ENCODE measurements at places on chromosomes 11 and 22. TPM values are rescaled to one million over a fixed set of nuclear protein-coding genes. Genes with fewer than 3 reads are reported as not detected.

Gene LMO2
- total RNA-seq, result 11.3 TPM

Gene ZC3H12C
- 16.4 TPM for total RNA-seq

Gene OR52I1
- total RNA-seq, result not detected

Gene RAB3IL1
- total RNA-seq, result 18.0 TPM

Gene CDON
- total RNA-seq, result 48.9 TPM

GRCh38 chr11:61552108-61552635, 28.7 kb downstream of the SYT7 start:
- peaks cover 50% of the 10 kb centered on the region for H3K27me3 ChIP-seq
- no peaks in the 10 kb centered on the region for H3K36me3 ChIP-seq
- no peak overlapping the region for H3K4me3 ChIP-seq
- H3K4me1 ChIP-seq, result peaks cover 6% of the 10 kb centered on the region
- H3K27ac ChIP-seq, result no peak overlapping the region

DNA sequence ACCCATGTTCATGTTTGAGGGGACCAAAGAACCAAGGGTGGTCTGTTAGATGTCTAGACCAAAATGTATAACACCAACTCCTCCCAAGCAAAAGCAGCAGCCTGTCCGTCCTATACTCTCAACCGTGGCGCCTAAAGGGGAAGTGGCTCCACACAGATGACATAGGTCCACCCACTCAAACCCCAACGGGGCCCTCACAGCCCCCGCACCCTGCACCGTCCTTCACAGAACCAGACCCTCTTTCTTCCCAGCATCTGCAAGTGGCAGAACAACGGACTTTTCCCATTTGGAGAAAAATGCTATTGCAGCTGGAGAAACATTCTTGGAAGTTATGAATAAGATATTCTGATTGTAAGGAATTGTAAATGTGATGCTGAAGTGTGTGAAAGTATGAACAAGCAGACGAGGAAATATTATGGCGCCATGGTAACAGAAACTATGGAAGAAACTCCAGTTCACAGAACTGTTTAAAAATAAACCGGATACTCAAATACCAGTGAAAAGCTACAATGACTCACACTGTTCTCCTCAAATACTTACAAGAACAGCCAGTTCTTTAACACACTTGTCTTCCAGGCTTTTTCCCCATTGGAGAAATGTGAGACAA, 76.5 kb upstream of the ARFGAP3 start:
- peak overlapping the region; percentile 10 for H3K4me3 ChIP-seq
- H3K4me1 ChIP-seq, result no peaks in the 10 kb centered on the region
- DNase-seq, result no peak
- H3K27me3 ChIP-seq, result no peaks in the 10 kb centered on the region
- peak overlapping the region; percentile 88 for H3K27ac ChIP-seq

- no peaks in the 10 kb centered on the region for H3K4me1 ChIP-seq
- DNase-seq, result no peak
- no peak overlapping the region for H3K27ac ChIP-seq
- no peaks in the 10 kb centered on the region for H3K36me3 ChIP-seq
These were observed 44.3 kb downstream of the THAP12 start for GRCh38 chr11:76336597-76336996.

- H3K27me3 ChIP-seq, result no peaks in the 10 kb centered on the region
- H3K27ac ChIP-seq, result no peak overlapping the region
- no peak overlapping the region for H3K4me3 ChIP-seq
- no peaks in the 10 kb centered on the region for H3K36me3 ChIP-seq
- DNase-seq, result no peak
These were observed 316.1 kb downstream of the TMEM135 start for GRCh38 chr11:87353771-87354345.

- DNase-seq, result no peak
- no peak overlapping the region for H3K4me3 ChIP-seq
These were observed 5.3 kb downstream of the CASP12 start for GRCh38 chr11:104892723-104893511.

DNA sequence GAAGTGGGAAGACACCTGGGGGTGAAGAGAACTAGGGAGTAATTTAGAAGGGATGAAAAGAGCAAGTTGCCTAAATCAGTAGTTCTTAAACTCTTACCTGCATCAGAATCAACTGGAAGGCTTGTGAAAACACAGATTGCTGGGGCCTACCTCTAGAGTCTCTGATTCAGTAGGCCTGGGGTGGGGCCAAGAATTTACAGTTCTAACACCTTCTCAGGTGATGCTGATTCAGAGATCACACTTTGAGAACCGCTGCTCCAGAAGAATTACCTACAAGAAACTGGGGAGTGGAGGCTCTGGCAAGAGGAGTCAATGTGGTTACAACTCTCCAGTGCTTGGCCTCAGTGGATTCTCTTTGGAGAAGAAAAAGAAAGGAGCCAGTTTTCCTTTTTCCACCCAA, 128.7 kb downstream of the C11orf58 start:
- no peak for DNase-seq
- H3K36me3 ChIP-seq, result no peaks in the 10 kb centered on the region
- H3K27ac ChIP-seq, result no peak overlapping the region
- no peaks in the 10 kb centered on the region for H3K27me3 ChIP-seq
- H3K4me1 ChIP-seq, result no peaks in the 10 kb centered on the region

DNA sequence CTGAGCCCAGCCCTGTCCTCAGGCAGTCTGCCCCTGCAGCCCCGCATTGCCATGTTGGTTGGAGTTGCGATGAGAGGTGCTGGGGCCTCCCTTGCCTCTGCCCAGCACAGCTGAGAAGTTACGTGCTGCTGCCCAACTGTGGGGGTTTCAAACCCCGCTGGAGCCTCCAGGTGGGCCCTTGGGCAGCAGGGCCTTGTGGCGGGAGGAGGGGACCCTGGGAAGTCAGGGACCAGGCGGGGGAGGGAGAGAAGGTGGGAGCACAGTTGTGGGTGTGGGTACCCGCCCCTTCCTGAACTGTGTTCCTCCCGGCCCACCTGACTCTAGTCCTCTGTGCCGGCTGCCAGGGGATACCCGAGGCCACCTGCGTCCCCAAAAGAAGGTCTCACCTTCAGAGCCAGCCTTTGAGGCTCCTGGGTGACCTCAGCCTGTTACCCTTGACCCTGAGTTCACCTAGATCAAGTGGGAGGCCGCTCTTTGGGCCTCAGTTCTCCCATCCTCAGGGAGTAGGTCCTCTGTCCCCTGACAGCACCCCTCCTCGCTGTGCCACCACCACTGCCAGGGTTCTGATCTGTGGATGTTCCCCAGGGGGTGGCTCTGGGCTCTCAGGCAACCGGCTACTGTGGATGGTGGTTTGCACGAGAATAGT, 7.7 kb upstream of the CCDC188 start:
- no peak for DNase-seq
- H3K27ac ChIP-seq, result no peak overlapping the region
- H3K27me3 ChIP-seq, result peaks cover 28% of the 10 kb centered on the region
- H3K36me3 ChIP-seq, result no peaks in the 10 kb centered on the region
- no peaks in the 10 kb centered on the region for H3K4me1 ChIP-seq

DNA sequence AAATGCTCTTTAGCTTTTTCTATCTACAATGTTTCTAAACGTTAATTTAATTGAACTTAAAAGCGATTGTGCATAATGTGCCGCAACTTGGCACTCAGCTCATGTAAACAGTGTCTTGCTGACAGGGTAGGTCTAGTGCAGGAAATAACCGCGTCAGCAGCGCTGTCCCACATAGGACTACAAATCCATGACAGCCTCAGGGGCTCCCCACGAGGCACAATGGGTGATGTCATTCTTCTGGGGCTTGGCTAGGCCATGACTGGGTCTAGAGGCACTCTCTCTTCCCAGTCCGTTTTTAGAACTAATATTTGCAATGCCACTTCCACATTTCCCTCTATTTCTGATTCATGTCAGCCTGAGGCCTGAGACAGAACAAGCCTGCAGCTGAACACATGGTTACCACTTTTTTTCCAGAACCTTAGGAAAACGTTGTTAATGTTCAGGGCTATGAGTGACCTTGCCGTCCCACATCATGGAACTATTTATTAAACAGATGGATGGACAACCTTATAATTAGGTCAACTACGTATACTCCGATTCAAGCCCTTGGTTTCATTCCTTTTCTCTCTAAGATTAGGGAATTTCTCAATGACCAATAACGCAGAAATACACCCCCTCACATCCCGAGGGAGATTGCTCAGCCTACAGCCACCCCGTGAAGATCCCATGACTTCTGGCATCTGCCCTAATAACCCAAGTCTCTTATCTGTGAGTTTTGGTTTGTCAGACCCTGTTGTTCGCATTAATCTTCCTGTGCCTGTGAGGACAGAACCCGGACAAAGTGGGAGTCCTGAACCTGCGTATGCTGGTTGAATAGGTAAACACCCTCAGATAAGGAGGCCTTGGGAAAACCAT, 19.4 kb upstream of the SNX32 start:
- DNase-seq, result no peak
- peaks cover 9% of the 10 kb centered on the region for H3K4me1 ChIP-seq
- no peak overlapping the region for H3K27ac ChIP-seq
- no peak overlapping the region for H3K4me3 ChIP-seq

DNA sequence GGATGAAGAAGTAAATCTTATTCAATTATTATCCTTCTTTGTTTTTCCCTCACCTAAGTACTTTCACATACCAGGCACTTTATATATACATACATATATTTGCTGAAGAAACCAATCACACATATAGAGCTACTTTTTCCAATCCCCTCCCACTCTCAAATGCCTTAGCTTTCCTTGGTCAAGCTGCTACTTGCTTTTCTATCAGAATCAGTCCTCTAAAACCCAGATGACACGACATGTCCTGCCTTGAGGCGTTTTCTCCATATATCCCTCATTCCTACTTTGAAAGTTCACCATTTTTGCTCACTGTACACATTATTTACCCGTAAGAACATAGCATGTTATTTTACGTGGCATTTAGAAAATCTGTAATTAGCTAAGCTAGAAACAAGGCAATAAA, 5.4 kb downstream of the RAB38 start:
- no peak overlapping the region for H3K4me3 ChIP-seq
- no peaks in the 10 kb centered on the region for H3K4me1 ChIP-seq
- no peaks in the 10 kb centered on the region for H3K36me3 ChIP-seq

GRCh38 chr11:35734669-35735410, 72.3 kb downstream of the TRIM44 start:
- no peaks in the 10 kb centered on the region for H3K27me3 ChIP-seq
- no peaks in the 10 kb centered on the region for H3K36me3 ChIP-seq
- H3K4me1 ChIP-seq, result peaks cover 3% of the 10 kb centered on the region
- no peak overlapping the region for H3K27ac ChIP-seq
- H3K4me3 ChIP-seq, result no peak overlapping the region

GRCh38 chr22:27231266-27231665, 570.3 kb downstream of the MN1 start:
- no peak overlapping the region for H3K4me3 ChIP-seq
- H3K36me3 ChIP-seq, result no peaks in the 10 kb centered on the region
- H3K4me1 ChIP-seq, result no peaks in the 10 kb centered on the region
- no peak overlapping the region for H3K27ac ChIP-seq
- no peaks in the 10 kb centered on the region for H3K27me3 ChIP-seq

DNA sequence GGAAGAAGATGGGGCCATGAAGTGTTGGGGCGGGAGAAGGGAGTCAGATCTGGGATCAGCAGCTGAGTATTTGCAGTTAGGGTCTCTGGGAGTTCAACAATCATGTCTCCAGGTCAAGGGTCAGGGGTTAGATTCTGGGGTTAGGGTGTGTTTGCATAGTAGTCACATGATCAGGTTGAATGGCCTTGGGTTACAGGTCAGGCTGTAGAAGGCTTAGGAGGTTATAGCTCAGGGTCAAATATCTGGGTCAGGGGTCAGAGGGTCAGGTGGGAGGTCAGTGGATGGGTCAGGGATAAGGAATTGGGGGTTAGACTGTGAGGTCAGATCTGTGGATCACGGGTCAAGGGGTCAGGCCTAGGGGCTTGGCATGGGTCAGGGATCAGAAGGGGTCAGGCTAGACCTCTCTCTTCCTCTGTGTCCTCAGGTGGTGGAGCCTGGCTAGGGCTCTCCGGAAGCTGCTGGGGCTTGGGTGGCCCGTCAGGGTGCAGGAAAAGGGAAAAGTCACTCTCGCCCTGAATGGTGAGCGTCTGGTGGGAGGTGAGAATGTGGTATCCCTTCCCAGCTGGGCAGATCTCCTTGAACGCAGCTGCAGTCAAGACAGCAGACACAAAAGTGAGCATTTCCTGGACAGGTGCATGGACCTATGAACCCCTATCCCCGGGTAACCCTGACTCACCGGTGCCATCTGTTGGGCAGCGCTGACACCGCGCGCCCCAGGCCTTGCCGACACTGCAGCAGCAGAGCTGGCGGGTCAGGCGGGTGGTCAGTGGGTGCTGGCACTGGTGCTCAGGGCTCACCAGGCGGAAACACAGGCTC, 6.4 kb downstream of the LTBP3 start:
- no peak overlapping the region for H3K4me3 ChIP-seq
- DNase-seq, result no peak
- H3K27ac ChIP-seq, result peak overlapping the region; percentile 18

DNA sequence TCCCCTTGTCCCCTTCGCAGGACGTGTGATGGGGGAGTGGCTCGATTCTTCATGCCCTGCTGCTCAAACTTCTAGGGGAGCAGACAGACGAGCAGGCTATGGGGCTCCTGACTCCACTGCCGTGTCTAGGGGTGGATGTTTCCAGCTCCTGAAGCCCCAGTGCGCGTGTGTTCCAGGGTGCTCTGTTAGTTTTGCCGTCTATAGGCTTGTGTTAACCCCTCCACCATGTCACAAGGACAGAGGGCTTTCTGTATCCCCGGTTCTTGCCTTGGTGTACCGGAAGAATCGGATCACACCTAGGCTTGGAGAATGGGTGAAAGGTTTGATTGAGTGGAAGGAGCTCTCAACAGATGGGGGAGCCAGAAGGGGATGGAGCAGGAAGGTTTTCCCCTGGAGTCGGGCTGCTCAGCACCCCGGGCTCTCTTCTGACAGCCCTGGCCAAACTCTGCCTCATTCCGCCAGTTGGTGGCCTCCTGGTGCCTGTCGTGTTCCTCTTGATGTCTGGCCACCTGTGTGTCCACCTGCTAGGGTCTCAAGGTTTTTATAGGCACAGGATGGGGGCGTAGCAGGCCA, 810.7 kb downstream of the BRD1 start:
- peaks cover 8% of the 10 kb centered on the region for H3K27me3 ChIP-seq
- H3K27ac ChIP-seq, result no peak overlapping the region
- no peak overlapping the region for H3K4me3 ChIP-seq

GRCh38 chr22:43886231-43886630, 5.6 kb downstream of the PNPLA5 start:
- H3K4me3 ChIP-seq, result no peak overlapping the region
- H3K27ac ChIP-seq, result no peak overlapping the region
- no peaks in the 10 kb centered on the region for H3K36me3 ChIP-seq
- peaks cover 4% of the 10 kb centered on the region for H3K4me1 ChIP-seq

DNA sequence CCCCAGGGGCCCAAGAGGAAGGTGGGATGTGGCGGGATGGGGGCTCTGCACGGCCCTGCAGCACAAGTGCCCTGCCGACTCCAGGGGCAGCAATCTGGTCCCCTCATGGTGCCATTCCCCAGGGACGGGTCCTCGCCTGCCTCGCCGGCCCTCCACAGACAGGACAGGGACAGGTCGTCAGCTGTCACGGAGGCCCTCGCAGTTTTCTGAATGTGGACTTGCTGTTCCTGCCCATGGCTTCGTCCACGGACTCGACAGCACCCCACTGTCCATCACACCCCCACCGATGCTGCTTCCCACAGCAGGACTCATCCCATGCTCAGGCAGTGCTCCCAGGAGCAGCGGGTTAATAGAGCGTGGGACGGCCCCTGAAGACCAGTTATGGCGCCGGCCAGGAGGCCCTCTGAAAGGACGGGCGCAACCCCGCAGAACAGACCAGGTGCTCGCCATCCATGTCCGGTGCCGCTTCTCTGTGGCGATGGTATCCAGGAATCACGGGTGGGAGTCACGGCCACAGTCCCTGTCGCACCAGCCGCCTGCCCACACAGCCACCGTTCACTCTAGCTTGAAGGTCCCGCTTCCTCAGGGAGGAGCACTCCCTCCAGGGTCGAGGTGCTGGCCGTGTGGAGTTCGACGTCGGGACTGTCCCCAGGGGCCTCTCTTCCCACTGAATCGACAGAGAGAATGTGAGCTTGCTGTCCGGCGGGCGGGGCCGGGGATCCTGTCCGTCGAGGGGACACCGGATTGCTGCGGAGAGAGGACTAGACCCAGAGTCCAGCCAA, 18.5 kb upstream of the MUC2 start:
- peaks cover 36% of the 10 kb centered on the region for H3K27me3 ChIP-seq
- H3K4me3 ChIP-seq, result no peak overlapping the region
- no peaks in the 10 kb centered on the region for H3K4me1 ChIP-seq
- no peaks in the 10 kb centered on the region for H3K36me3 ChIP-seq
- peak; percentile 57 for DNase-seq
